Aorta (tissue), 5 donors: ENCODE measurements at places on chromosomes 1 and 21. TPM values are rescaled to one million over a fixed set of nuclear protein-coding genes. Genes with fewer than 3 reads are reported as not detected.

DNA sequence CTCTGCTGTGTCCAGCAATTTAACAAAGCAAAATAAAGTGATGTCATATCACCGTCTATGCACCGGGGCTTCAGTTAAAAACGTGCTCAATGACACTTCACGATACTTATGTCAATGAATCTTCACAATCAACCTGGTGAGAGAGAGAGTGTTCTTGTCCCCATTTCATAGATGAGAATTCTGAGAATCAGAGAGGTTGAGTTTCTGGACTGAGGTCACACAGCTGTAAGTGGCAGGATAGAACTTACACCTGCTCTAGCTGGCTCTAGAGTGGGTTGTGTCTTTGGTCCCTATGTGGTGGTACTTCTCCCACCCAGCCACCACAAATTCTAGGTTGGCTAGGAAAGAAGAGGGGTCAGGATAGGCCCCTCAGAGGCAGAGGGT lies 5.2 kb downstream of the NTRK1 start:
- no peak for DNase-seq
- no peak overlapping the region for H3K27ac ChIP-seq
- H3K4me1 ChIP-seq, result no peaks in the 10 kb centered on the region
- no peaks in the 10 kb centered on the region for H3K27me3 ChIP-seq
- no peaks in the 10 kb centered on the region for H3K36me3 ChIP-seq
- H3K4me3 ChIP-seq, result no peak overlapping the region

DNA sequence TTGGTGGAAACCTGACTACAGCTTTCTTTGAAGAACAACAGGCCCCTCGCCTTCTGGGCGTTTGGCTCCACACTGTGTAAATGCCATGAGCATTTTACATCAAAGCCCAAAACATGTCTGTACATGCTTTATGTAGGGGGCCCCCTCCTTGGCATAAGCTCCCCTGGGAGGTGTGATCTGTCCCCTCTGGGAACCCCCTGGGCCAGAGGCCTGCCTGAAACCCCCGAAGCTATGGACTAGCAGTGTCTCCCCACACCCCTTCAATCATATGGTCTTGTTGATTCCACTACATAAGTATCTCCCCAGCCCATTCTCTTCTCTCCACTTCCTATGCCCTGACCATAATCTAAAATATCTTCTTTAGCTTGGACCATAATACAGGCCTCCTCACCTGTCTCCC lies 241.5 kb downstream of the C1orf94 start:
- no peak overlapping the region for H3K27ac ChIP-seq
- H3K4me1 ChIP-seq, result no peaks in the 10 kb centered on the region
- H3K36me3 ChIP-seq, result no peaks in the 10 kb centered on the region
- no peak for DNase-seq
- H3K4me3 ChIP-seq, result no peak overlapping the region

Gene CELA3A
- 5.2 TPM for total RNA-seq

- H3K4me3 ChIP-seq, result no peak overlapping the region
- no peaks in the 10 kb centered on the region for H3K27me3 ChIP-seq
- DNase-seq, result no peak
- no peaks in the 10 kb centered on the region for H3K36me3 ChIP-seq
These were observed 1.0 kb upstream of the PRAMEF12 start for GRCh38 chr1:12772520-12772919.

DNA sequence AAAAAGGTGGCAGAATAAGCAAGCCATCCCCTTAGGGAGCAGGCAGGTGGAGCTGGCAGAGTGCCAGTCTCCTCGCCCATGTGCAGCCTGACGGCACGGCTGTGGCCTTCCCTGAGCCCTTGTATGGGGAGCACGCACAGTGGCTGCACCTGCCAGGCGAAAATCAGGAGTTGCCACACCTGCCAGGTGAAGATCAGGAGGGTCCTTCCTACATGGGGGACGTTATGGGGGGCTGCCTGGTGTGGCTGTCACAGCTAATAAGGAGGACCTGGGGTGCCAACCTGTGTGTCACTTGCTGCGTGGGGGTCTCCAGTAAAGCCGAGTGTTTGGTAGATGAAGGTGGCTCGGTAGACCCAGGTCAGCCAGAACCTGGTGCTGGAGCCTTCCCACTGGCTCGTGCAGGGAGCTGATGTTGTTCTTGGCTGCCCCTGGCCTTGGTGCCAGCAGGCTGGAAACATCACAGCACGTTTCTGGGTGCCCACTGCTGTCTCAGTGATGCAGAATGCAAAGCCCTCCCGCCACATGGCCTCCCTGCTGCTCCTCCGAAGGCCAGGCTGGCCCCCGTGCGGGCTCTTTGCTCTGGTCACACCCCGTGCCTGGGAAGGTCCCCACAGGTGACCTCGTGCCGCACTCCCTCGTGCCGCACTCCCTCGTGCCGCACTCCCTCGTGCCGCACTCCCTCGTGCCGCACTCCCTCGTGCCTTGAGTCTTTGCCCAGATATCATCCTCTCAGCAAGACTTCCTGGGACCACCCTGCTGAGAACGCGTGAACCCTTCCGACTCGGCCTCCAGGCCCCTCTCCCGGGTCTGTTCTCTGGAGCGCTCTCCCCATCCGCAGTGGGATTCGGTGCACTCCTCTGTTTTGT lies 55.4 kb downstream of the SLC37A1 start:
- peak; percentile 43 for DNase-seq
- no peak overlapping the region for H3K4me3 ChIP-seq
- H3K4me1 ChIP-seq, result no peaks in the 10 kb centered on the region
- no peaks in the 10 kb centered on the region for H3K27me3 ChIP-seq
- H3K27ac ChIP-seq, result no peak overlapping the region

DNA sequence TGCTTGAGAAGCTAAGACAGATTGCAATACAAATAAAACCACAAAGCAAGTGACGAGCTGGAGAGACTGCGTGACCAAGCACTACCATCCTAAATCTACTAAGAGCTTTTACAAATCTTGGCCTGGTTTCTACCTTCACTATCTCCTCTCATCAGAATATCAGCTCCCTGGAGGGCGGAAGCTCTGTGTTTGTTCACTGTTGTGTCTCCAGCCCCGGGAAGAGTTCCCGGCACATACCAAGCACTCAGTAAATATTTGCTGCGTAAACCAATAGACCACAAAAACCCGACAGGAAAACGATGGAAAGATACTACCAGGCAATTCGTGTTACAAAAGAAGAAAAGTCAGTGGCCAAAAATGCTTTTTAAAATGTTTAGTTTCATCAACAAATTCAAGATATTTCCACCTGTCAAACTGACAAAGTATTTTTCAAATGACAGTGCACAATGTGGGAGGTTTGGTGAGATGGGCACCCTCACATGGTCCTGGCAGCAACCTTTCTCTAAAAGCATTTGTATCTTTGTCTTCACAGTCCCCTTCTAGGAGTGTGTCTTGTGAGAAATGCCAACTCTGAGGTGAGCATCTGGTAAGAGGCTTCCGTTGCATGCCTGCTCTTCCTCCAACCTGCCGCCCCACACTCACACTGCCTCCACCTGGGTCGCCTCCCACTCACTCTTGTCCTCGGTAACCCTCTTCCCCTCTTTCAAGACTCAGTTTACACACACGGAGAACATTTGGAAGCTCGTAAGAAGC lies 34.7 kb downstream of the SLC1A7 start:
- H3K36me3 ChIP-seq, result no peaks in the 10 kb centered on the region
- no peaks in the 10 kb centered on the region for H3K27me3 ChIP-seq
- DNase-seq, result no peak
- H3K27ac ChIP-seq, result no peak overlapping the region
- no peaks in the 10 kb centered on the region for H3K4me1 ChIP-seq
- H3K4me3 ChIP-seq, result no peak overlapping the region

DNA sequence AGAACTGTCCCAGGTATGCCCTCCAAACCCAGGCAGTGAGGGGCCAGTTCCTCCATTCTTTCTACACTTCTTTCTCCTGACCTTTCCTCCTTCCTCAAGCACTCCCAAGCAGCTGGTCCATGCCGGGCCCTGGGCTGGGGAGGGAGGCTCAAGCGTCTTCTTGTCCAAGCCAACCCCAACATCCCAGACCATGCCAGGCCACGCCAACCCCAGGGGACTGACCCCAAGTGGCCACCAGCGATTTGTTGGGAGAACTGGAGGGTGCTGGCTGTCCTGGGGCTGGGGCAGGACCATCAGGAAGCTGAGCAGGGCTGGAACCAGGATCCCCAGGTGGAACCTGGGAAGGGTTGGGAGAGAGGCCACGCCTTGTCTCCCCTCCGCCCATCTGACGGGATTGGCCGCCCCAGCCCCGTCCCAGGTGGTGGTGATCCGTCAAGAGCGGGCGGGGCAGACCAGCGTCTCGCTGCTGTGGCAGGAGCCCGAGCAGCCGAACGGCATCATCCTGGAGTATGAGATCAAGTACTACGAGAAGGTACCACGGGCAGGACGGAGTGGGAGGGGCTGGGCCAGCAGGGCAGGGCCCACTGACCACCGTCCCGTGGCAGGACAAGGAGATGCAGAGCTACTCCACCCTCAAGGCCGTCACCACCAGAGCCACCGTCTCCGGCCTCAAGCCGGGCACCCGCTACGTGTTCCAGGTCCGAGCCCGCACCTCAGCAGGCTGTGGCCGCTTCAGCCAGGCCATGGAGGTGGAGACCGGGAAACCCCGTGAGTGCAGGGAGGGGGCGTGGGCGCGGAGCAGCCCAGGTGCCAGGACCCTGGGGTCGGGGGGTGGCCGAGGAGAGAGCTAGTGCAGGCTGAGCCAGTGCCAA lies 29.9 kb downstream of the EPHA8 start:
- H3K27ac ChIP-seq, result no peak overlapping the region
- no peaks in the 10 kb centered on the region for H3K27me3 ChIP-seq
- DNase-seq, result no peak
- no peaks in the 10 kb centered on the region for H3K36me3 ChIP-seq
- H3K4me3 ChIP-seq, result no peak overlapping the region
- no peaks in the 10 kb centered on the region for H3K4me1 ChIP-seq

Gene ZNF362
- 44.0 TPM for total RNA-seq

DNA sequence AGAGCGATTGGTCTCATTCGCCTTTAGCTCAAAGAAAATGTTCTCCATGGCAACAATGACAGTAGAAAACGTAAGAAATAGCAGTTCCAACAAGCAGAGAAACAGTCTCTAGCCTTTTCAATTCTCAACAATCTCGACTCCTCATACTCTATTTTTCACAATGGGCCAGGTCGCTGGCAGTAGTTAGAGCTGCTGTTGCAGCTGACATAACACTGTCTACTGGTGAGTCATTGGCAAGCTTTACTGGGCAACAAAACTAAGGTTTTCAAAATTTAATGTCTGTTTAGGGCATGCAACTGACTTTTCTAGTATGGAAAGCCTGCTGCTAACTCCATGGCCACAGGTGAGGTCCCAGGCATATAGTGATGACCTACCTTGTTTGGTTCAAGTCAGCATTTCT lies 221.1 kb upstream of the KAZN start:
- H3K27me3 ChIP-seq, result no peaks in the 10 kb centered on the region
- no peak overlapping the region for H3K27ac ChIP-seq
- no peaks in the 10 kb centered on the region for H3K36me3 ChIP-seq
- no peak for DNase-seq
- H3K4me1 ChIP-seq, result no peaks in the 10 kb centered on the region

- no peaks in the 10 kb centered on the region for H3K4me1 ChIP-seq
- no peak overlapping the region for H3K4me3 ChIP-seq
- H3K27ac ChIP-seq, result no peak overlapping the region
- DNase-seq, result no peak
- H3K36me3 ChIP-seq, result no peaks in the 10 kb centered on the region
These were observed 56.4 kb downstream of the ETS2 start for GRCh38 chr21:38861989-38862683.

Gene LRRC53
- not detected for total RNA-seq

Gene OR2AK2
- total RNA-seq, result not detected

GRCh38 chr1:209354840-209355165 lies 228.7 kb upstream of the CAMK1G start:
- no peaks in the 10 kb centered on the region for H3K4me1 ChIP-seq
- no peaks in the 10 kb centered on the region for H3K36me3 ChIP-seq
- H3K27ac ChIP-seq, result no peak overlapping the region
- no peaks in the 10 kb centered on the region for H3K27me3 ChIP-seq
- H3K4me3 ChIP-seq, result no peak overlapping the region

- no peaks in the 10 kb centered on the region for H3K27me3 ChIP-seq
- no peaks in the 10 kb centered on the region for H3K4me1 ChIP-seq
- H3K4me3 ChIP-seq, result no peak overlapping the region
- DNase-seq, result peak; percentile 27
- H3K27ac ChIP-seq, result no peak overlapping the region
These were observed 286.3 kb downstream of the MATN1 start for GRCh38 chr1:30437059-30437576.

Gene ANP32E
- total RNA-seq, result 37.1 TPM

GRCh38 chr1:151960780-151961513 lies 32.7 kb downstream of the S100A10 start:
- DNase-seq, result no peak
- H3K4me3 ChIP-seq, result no peak overlapping the region
- H3K4me1 ChIP-seq, result no peaks in the 10 kb centered on the region
- H3K36me3 ChIP-seq, result no peaks in the 10 kb centered on the region
- H3K27me3 ChIP-seq, result no peaks in the 10 kb centered on the region
- no peak overlapping the region for H3K27ac ChIP-seq

GRCh38 chr21:28410256-28410655 lies 582.4 kb downstream of the LTN1 start:
- no peaks in the 10 kb centered on the region for H3K4me1 ChIP-seq
- no peaks in the 10 kb centered on the region for H3K36me3 ChIP-seq
- no peak for DNase-seq
- H3K27me3 ChIP-seq, result no peaks in the 10 kb centered on the region

Gene HTR6
- total RNA-seq, result 0.18 TPM

DNA sequence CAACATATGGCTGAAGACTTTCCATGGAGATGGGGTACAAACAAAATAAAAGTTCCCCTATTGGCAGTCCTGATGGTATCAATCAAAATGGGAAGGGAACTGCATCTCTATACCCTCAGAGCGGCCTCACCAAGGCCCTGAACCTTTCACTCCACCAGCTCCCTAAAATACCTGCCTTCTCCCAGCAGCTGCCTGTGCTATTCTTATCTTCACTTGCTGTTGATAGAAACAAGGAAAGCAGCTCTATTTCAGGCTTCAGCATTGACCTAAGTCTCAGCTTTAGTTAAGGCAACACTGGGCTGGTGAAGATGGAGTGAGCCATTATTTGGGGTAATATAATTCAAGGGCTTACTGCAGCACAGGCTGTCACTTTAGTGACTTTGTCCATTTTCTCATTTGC lies 21.7 kb upstream of the PIGC start:
- H3K27me3 ChIP-seq, result no peaks in the 10 kb centered on the region
- no peaks in the 10 kb centered on the region for H3K4me1 ChIP-seq
- H3K36me3 ChIP-seq, result no peaks in the 10 kb centered on the region
- no peak overlapping the region for H3K27ac ChIP-seq
- H3K4me3 ChIP-seq, result no peak overlapping the region
- no peak for DNase-seq

Gene TNFRSF18
- total RNA-seq, result 1.0 TPM

Gene KCNJ15
- total RNA-seq, result 2.7 TPM

DNA sequence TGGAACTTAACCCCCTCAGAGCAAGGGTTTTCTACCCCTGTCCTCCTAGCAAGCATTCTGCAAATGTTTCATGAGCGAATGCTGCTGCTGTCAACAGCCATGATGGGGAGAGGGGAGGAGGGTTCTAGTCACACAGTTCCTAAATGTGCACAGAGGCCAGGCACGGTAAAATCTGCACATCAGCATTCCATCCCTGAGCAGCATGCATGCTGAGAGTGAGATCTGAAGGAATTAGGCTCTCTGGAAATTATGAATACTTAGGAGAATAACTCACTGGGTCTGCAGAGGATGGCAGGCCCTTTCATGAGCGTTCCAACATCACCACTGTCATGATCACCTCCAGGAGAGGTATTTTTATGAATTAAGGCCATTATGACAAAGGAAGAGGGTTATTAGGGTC lies 2.1 kb downstream of the VTCN1 start:
- H3K27me3 ChIP-seq, result no peaks in the 10 kb centered on the region
- no peaks in the 10 kb centered on the region for H3K4me1 ChIP-seq
- H3K4me3 ChIP-seq, result no peak overlapping the region
- H3K27ac ChIP-seq, result no peak overlapping the region
- no peak for DNase-seq
- H3K36me3 ChIP-seq, result no peaks in the 10 kb centered on the region

GRCh38 chr21:20259031-20259867 lies 739.0 kb upstream of the NCAM2 start:
- H3K4me3 ChIP-seq, result no peak overlapping the region
- no peaks in the 10 kb centered on the region for H3K36me3 ChIP-seq
- no peak overlapping the region for H3K27ac ChIP-seq
- H3K27me3 ChIP-seq, result no peaks in the 10 kb centered on the region
- H3K4me1 ChIP-seq, result no peaks in the 10 kb centered on the region
